SJSA1 (cell line): ENCODE measurements at places on chromosomes 2 and 18. TPM values are rescaled to one million over a fixed set of nuclear protein-coding genes. Genes with fewer than 3 reads are reported as not detected.
A peak's percentile ranks its signal among the peaks of the same experiment; 100 is the strongest.

ACOXL gene
- total RNA-seq: not detected in 2 replicates

C1GALT1C1L gene
- total RNA-seq: 0.75 and 1.1 TPM in 2 replicates

FAM237A gene
- total RNA-seq: not detected in 2 replicates

- peaks cover 7% of the 10 kb centered on the region for H3K4me1 ChIP-seq
- H3K27me3 ChIP-seq: no peaks in the 10 kb centered on the region
- H3K36me3 ChIP-seq: 0 out of 2 replicates have a peak, but pooled peaks cover 3% of the 10 kb centered on the region
- DNase-seq: no peak
- H3K4me3 ChIP-seq: no peak overlapping the region
- H3K27ac ChIP-seq: no peak overlapping the region
Measured at GRCh38 chr2:231258701-231259100, 60.3 kb downstream of the ARMC9 start.

DNAH6 gene
- total RNA-seq: 0.58 and 1.1 TPM in 2 replicates

COL4A4 gene
- not detected in 2 replicates for total RNA-seq

- H3K36me3 ChIP-seq: peaks cover 73% of the 10 kb centered on the region
- peak; percentile 48 for DNase-seq
- H3K4me3 ChIP-seq: no peak overlapping the region
- H3K4me1 ChIP-seq: peaks cover 39% of the 10 kb centered on the region
- peak overlapping the region; percentile 84 for H3K27ac ChIP-seq
Measured at GRCh38 chr2:65231892-65232477, 4.4 kb downstream of the ACTR2 start.

- H3K4me3 ChIP-seq: no peak overlapping the region
- peaks cover 4% of the 10 kb centered on the region for H3K27me3 ChIP-seq
- H3K36me3 ChIP-seq: no peaks in the 10 kb centered on the region
- H3K27ac ChIP-seq: no peak overlapping the region
Measured at GRCh38 chr2:127427376-127428056, 9.3 kb downstream of the PROC start.

- no peak overlapping the region for H3K27ac ChIP-seq
- H3K4me1 ChIP-seq: no peaks in the 10 kb centered on the region
- H3K4me3 ChIP-seq: no peak overlapping the region
- H3K36me3 ChIP-seq: peaks cover 16% of the 10 kb centered on the region
- no peaks in the 10 kb centered on the region for H3K27me3 ChIP-seq
- no peak for DNase-seq
Measured at GRCh38 chr18:54279477-54280219, 10.3 kb downstream of the POLI start.

DNA sequence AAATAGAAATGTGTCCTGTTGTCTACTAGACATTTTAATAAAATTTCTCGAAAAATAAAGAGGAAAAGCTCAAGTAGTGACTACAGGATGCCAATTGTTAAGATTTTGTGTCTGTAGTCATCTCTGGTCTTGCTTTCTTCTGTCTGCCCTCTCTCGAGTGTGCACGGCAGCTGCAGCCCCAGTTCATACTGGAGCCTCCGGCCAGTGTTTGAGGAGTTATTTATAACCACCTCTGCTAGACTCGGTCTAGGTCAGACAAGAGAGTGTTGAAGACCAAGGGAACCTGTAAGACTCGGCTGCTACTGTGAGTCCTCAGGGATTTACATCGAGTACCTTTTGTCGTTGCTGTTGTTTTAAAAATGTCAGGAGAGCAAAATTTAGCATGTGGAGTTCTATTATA, 810.1 kb upstream of the POU3F3 start:
- H3K36me3 ChIP-seq: no peaks in the 10 kb centered on the region
- H3K27ac ChIP-seq: no peak overlapping the region
- H3K27me3 ChIP-seq: no peaks in the 10 kb centered on the region
- H3K4me1 ChIP-seq: no peaks in the 10 kb centered on the region
- no peak for DNase-seq
- H3K4me3 ChIP-seq: no peak overlapping the region

- H3K27ac ChIP-seq: no peak overlapping the region
- no peaks in the 10 kb centered on the region for H3K4me1 ChIP-seq
- no peaks in the 10 kb centered on the region for H3K36me3 ChIP-seq
- DNase-seq: no peak
Measured at GRCh38 chr2:14941151-14941631, 308.7 kb downstream of the LRATD1 start.

SFTPB gene
- not detected in 2 replicates for total RNA-seq

DNA sequence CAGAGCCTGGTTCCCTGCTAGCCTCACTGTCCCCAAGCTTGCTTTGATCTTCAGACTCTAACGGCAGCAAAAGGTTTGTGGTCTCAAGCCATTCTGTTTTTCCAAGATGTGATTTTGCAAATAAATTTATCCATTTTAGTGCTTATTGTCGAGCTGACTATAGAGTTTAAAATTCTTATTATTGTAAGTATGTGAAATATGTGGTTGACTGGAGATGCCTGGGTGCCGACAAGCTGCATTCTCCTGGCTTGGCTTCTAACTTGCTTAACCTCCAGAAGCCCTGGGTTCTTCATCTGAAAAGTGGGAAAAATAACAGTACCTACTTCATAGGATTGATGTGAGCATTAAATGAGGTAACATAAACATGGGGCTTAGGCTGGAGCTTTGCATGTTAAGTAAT, 9.9 kb upstream of the EDAR start:
- DNase-seq: no peak
- H3K36me3 ChIP-seq: no peaks in the 10 kb centered on the region
- H3K4me3 ChIP-seq: no peak overlapping the region
- no peak overlapping the region for H3K27ac ChIP-seq

DNA sequence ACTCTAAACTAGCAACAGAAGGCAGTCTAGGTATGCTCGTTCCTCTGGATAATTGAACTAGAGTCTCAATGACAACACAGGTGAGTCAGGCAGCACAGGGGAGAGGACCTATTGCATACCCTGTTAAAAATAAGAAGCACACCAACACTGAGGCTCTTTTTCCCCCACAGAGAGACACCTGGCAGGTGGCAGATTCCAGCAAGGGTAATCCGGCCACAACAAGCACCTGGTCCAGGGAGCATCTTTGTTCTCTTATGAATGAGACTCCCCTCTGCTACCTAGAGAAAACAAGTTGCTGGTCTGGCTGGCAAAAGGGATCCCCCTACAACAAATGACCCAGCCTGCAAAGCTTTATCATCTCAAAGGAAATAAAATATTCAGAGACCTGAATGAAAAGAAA, 508.9 kb upstream of the POU3F3 start:
- no peaks in the 10 kb centered on the region for H3K27me3 ChIP-seq
- no peak for DNase-seq
- no peaks in the 10 kb centered on the region for H3K36me3 ChIP-seq
- H3K27ac ChIP-seq: no peak overlapping the region

- no peaks in the 10 kb centered on the region for H3K27me3 ChIP-seq
- DNase-seq: no peak
- no peak overlapping the region for H3K27ac ChIP-seq
- no peak overlapping the region for H3K4me3 ChIP-seq
- H3K4me1 ChIP-seq: no peaks in the 10 kb centered on the region
Measured at GRCh38 chr2:74361327-74361726, 18.1 kb upstream of the SLC4A5 start.

- no peak for DNase-seq
- no peaks in the 10 kb centered on the region; the same call in 1 of the 2 replicates for H3K27me3 ChIP-seq
- no peak overlapping the region for H3K4me3 ChIP-seq
- H3K4me1 ChIP-seq: no peaks in the 10 kb centered on the region
Measured at GRCh38 chr18:32520771-32521170, 50.1 kb upstream of the GAREM1 start.

DNA sequence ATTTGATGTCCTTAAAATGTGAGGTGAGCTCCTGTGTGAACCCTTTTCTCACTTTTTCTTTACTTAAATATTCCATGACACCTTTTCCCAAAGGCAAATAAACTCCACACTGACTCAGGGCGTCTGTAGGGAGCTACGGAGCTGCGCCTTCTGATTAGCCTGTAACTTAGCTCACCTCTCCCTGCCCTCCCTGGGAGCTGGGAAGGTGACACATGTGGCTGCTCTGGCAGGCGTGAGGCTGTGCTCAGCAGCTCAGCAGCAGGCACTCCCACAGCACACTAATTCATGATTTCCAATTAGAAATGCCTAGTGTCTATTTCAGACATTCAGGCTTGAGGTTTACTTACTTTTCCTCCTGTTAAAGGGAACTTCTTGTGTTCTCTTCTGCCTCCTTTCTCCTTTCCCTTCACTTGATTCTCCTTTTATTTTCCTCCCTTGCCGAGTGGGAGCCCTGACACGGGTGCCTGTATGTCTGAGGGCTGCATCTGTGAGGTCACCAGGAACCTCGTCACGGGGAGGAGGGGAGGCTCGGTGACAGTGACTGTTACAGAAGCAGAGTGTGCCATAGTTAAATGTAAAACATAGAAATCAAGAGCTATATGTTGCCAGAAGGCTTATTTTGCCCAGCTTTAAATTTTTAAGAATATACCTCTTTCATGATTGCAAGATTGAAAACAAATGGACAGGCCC, 437.1 kb downstream of the DCDC2C start:
- no peaks in the 10 kb centered on the region for H3K36me3 ChIP-seq
- H3K27me3 ChIP-seq: no peaks in the 10 kb centered on the region
- H3K27ac ChIP-seq: no peak overlapping the region
- H3K4me1 ChIP-seq: no peaks in the 10 kb centered on the region
- H3K4me3 ChIP-seq: no peak overlapping the region

GRCh38 chr2:17163638-17164037, 354.6 kb downstream of the RAD51AP2 start:
- no peak overlapping the region for H3K4me3 ChIP-seq
- H3K27me3 ChIP-seq: no peaks in the 10 kb centered on the region
- no peaks in the 10 kb centered on the region for H3K4me1 ChIP-seq
- no peaks in the 10 kb centered on the region for H3K36me3 ChIP-seq

- peaks cover 7% of the 10 kb centered on the region for H3K4me1 ChIP-seq
- DNase-seq: no peak
Measured at GRCh38 chr2:217436386-217436785, 566.4 kb downstream of the TNS1 start.

- no peak overlapping the region for H3K4me3 ChIP-seq
- H3K36me3 ChIP-seq: no peaks in the 10 kb centered on the region
- no peaks in the 10 kb centered on the region for H3K4me1 ChIP-seq
- H3K27ac ChIP-seq: no peak overlapping the region
- peaks cover 9% of the 10 kb centered on the region; the same call in 1 of the 2 replicates for H3K27me3 ChIP-seq
Measured at GRCh38 chr18:57094175-57094574, 52.7 kb upstream of the BOD1L2 start.

DNA sequence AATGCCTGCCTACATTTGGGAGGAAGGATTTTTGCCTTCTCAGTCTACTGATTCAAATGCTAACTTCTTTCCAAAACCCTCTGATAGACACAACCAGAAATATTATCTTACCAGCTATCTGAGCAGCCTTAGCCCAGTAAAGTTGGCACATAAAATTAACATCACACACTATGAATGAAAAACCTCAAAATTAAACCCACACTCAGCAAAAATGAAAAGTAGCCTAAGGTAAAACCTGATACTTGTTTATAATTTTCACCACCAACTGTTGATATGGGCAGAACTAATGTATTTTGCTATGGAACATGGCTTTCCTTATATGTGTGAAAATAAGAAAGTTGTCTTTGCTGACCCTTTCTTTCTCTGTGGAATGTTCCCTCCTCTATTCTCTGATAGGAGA, 226.0 kb downstream of the DPP10 start:
- no peaks in the 10 kb centered on the region for H3K27me3 ChIP-seq
- no peak for DNase-seq
- no peak overlapping the region for H3K4me3 ChIP-seq
- no peaks in the 10 kb centered on the region for H3K4me1 ChIP-seq
- H3K27ac ChIP-seq: no peak overlapping the region

DNA sequence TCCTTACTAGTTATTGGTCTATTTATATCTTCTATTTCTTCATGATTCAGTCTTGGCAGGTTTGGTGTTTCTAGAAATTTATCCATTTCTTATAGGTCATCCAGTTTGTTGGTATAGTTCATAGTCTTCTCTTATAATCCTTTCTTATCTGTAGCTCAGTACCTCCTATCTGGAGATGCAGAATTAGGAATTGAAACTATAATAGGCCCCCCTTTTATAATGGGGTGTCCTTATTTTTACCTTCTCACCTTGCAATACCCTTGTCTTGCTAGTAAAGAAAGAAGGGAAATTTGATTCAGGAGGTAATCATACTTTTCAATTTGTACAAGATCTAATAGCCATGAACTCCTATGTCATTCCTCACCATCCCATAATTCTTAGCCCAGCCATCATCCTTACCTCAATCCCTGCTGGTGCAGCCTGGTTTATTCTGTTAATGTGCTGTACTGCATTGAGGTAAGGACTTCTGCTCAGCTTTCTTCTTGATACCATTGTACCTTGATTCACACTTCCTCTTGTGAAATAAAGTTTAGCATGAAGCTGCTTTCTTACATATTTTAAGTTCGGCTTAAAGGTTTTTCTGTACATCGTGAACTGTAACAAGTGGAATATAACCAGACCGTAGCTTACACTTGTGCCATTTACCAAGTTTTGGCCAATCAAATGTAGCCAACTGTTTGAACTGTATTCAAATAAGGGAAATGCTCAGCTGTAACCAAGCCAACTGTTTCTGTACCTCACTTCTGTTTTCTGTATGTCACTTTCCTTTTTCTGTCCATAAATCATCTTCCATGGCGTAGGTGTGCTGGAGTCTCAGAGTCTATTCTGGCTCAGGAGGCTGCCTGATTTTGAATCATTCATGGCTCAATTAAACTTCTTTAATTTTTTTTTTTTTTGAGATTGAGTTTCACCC, 40.1 kb upstream of the PTH2R start:
- H3K27ac ChIP-seq: no peak overlapping the region
- no peak overlapping the region for H3K4me3 ChIP-seq
- no peak for DNase-seq
- peaks cover 13% of the 10 kb centered on the region for H3K4me1 ChIP-seq

DNA sequence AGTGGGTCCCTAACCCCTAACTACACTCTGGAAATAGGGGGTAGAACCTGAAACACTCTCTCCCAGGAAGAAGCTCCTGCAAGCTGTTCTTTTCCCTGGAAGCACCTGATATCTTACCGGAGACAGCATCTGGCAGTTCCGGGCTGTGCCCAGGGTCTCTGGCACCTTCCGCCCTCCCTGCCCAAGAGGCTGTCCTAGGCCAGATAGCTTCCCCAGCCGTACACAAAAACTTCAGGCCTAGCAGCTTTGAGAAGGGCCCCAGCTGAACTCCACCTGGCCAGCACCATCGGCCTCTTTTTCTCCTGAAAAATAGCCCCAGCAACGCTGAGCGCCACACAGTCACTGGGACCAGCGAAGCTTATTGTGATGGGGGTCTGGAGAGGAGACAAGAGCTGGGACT, 9.7 kb downstream of the OSR1 start:
- peak overlapping the region; percentile 82 for H3K4me3 ChIP-seq
- peaks cover 2% of the 10 kb centered on the region; the same call in 1 of the 2 replicates for H3K36me3 ChIP-seq
- H3K4me1 ChIP-seq: peaks cover 3% of the 10 kb centered on the region; the same call in 1 of the 2 replicates
- H3K27ac ChIP-seq: peak overlapping the region; percentile 87
- no peaks in the 10 kb centered on the region for H3K27me3 ChIP-seq
- no peak for DNase-seq

DNA sequence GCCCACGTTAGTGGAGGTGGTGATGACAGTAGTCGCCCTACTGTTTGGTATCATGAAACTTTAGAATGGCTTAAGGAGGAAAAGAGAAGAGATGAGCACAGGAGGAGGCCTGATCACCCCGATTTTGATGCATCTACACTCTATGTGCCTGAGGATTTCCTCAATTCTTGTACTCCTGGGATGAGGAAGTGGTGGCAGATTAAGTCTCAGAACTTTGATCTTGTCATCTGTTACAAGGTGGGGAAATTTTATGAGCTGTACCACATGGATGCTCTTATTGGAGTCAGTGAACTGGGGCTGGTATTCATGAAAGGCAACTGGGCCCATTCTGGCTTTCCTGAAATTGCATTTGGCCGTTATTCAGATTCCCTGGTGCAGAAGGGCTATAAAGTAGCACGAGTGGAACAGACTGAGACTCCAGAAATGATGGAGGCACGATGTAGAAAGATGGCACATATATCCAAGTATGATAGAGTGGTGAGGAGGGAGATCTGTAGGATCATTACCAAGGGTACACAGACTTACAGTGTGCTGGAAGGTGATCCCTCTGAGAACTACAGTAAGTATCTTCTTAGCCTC, 16.2 kb downstream of the MSH6 start:
- H3K27ac ChIP-seq: no peak overlapping the region
